Forelimb muscle (tissue), 1 donor: ENCODE measurements at places on chromosomes 5 and 9.

DNA sequence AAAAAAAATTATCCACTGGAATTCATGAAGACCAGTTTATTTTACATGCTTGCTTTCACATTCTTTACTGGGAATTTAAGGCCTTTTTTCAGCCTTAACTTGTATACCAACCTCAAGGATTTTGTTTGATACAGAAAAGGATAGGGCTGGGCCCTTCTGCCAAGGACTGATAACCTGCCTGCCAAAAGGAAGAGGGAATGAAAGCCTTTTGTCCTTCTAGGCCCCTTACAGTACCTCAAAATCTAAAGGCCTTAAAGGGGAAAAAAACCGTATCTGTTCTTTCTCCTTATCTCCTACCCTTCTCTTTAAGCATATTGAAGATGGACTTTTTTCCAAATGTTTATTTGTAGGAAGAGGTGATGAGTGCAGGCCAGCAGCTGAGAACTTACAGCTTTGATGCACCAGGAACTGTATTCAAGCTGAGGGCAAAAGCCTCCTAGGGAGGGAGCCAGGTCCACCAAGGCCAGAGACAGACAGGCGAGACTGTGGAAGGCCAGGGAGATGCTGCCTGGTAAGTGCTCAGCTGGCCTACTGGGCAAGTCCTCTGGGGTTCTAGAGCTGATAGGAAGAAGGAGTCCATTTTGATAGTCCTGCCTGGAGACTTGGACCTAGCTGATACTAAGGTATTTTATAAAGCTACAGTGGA is 31.8 kb downstream of the FAXDC2 start:
- no peak for DNase-seq

- no peak for DNase-seq
Observed at GRCh38 chr9:99138424-99139284, 33.7 kb downstream of the TGFBR1 start.

DNA sequence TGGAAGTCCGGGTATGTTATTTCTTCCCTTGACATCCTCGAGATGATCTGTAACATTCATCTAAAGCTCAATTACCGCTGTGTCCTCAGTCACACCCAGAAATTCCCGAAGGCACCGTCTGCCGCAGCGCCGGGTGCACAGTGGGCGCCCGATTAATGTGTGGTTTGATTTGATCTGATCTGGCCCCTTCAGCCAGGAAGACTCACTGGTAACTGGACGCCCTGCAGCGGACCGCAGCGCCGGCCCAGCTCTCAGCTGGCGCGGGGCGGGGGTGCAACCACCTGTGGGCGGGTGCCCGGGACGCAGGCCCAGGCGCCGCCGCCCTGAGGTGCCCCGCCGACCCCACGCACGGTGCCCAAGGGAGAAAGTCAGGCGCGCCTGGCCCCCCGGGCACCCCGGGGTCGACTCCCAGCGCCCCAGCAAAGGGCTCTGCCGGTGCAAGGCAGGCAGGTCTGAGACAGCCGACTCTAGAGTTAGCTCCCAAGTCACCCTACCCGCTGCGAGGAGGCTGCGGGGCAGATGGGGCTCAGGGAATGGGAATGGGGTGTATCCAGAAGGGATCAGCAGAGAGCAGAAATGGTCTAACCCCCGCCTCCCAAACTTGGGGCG is 1.7 kb downstream of the EPB41L4B start:
- no peak for DNase-seq

DNA sequence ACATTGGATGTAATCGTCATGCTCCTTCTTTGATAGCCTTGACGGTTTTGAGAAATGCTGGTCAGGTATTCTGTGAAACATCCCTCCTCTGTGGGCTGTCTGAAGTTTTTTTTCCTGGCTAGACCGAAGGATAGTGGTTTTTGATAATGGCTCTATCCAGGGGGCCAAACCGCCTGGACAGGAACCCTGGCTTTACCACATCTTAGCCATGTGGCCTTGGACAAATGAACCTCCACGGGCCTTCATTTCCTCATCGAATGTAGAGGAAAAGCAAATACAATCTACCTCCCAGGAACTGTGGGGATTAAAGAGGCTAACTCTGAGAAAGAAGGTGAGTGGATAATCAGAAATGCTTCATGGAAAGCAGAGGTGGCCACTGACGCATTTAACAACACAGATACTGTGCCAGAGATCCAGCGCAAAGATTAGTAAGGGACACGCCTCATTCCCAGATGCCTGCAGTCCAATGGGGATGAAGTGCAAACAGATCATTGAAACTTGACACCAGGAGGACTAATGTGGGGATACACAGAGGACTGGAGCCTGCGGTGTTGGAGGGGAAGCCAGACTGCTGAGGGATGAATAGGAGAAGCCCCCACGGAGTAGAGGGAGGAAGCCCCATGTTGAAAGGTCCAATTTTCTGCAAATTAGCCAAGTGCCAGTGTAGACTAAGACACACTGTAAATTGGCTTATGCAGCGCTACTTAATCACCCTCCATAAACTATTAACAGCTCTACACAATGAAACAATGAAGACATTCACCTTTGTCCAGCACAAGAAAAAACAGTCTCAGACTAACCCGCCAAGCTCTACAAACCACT is 41.6 kb downstream of the MYO10 start:
- DNase-seq, result no peak

DNA sequence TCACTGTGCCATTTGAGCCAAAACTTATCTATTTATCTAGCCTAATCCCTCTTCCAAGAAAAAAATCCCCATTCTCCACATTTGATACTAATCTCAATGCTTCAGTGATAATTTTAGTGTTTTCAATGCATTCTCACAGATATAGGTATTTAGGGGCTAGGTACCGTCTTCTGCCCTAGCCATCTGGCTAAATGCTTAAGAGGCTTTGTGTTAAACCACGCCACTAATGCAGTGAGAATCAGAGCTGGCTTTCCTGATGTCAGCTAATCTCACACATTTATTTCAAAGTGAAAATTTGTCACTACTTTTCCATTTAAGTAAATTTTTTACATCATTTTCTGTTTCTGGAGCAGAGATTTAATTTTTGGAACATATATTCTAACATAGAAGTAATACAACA is 479.7 kb downstream of the MAN2A1 start:
- no peak for DNase-seq

DNA sequence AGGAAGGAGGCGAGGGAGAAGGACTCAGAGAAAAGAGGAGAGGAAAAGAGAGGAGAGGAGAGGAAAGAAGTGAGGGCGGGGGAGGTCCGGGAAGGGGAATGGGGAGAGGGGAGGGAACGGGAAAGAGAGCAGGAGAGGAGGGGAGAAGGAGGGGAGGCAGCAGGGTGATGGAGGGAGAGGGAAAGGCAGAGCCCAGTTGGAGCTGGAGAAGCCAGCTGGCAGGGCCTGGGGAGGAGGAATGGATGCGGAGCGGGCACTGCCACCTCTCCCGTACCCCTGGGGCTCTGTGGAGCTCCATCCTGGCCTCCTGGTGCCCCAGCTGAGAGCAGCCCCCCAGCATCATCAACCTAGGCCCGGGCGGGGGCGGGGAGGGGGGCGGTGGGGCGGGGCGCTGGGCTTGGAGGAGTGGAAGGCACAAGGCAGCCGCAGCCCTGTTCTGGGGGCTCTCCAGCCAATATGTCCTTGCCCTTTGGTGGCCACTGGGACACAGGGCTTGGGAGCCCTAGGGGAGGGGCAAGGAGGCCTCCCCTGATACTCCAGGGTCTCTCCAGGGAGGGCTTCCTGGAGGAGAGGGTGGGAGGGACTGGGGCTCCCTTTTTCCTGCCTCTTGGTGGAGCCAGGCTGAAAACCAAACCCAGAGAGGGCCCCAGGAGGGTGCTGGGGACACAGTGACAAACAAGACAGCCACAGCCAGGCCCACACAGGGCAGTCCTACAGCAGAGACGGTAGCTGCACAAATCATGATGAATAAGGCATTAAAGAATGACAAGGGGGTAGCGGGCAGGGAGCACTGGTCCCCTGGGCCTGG is 123.7 kb downstream of the C9orf50 start:
- no peak for DNase-seq

DNA sequence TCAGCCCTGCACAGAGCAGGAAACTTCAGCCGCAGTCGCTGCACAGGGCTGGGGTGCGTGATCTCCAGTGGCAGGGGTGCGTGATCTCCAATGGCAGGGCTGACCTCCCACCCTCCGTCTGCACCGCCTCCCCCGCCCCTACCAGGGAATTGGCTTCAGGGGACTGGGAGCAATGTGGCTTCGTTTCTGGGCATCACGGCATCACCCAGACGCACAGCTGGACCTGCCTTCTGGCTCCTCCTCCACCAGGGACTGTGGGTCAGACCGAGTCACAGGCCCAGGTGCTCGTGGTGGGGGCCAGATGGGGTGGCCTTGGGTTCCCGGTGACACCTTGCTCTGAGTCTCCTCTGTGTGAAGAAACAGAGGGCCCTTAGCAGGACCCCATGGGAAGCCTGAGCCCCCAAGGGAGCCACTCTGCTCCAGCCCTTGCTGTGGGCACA is 51.1 kb downstream of the AHRR start:
- no peak for DNase-seq

DNA sequence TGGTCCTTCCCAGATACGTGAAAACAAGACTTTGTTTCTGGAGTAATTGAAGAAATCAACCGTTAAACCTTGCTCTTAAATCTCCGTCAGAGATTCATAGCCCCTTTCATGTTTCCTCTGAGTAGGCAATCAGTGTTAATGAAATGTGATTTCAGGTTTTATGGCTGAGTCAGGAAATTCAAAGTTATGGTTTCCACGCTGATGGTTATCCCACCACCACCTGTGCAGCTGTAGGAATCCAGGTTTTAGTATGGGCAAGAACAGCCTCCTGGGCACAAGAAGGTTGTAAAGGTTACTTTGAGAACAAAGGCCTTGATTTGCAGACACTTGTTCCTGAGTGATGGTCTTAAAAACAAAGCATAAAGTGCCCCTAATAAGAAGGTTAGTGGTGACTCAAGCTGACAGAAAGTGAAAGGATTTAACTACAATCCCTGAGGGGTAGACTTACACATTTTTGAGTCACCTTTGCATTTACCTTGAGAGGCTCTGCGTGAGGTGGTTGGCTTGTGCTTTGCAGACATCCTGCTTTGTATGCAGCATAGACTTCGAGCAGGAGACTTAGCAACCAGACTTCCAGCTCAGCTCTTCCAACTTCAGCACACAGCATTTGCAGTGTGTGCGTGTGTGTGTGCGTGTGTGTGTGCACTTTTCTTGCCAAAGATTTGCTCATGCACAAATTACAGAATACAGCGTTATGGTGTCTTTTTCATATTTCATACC is 159.6 kb downstream of the TLE4 start:
- DNase-seq, result no peak

DNA sequence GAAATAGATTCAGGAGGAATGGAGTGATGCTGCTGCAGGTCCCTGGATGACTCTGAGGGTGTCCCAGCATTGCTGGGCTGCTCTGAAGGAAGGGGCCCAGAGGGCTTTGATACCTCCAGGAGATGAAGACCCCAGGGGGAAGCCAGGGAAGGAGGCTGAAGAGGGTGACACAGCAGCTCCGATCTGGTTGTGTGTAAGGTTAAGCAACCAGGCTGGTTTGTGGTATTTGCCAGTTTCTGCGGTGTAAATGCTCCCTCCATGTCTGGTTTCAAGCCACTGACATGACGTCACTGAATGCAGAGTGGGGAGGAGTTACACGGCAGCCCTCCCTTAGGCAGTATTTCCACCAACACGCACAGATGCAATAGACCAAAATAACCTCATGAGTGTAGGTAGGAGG is 40.0 kb upstream of the ORM1 start:
- no peak for DNase-seq

DNA sequence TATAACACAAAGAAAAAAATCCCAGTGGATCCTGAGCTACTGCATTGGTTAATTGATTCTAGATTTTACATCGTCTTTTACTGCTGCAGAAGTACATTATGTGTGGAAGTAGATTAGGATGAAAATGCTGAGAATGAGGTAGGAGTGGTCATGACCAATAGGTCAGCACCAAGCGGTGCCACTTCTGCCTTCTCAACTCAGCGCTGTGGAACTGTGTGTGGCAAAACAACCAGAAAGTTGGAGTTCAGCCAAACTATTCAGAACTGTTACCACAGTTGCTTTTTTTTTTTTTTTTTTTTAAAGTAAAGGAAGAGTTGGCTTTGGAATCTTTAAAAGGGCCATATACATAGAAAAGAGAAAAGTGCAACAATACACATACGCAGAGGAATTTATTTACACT is 24.2 kb downstream of the POU5F2 start:
- no peak for DNase-seq

DNA sequence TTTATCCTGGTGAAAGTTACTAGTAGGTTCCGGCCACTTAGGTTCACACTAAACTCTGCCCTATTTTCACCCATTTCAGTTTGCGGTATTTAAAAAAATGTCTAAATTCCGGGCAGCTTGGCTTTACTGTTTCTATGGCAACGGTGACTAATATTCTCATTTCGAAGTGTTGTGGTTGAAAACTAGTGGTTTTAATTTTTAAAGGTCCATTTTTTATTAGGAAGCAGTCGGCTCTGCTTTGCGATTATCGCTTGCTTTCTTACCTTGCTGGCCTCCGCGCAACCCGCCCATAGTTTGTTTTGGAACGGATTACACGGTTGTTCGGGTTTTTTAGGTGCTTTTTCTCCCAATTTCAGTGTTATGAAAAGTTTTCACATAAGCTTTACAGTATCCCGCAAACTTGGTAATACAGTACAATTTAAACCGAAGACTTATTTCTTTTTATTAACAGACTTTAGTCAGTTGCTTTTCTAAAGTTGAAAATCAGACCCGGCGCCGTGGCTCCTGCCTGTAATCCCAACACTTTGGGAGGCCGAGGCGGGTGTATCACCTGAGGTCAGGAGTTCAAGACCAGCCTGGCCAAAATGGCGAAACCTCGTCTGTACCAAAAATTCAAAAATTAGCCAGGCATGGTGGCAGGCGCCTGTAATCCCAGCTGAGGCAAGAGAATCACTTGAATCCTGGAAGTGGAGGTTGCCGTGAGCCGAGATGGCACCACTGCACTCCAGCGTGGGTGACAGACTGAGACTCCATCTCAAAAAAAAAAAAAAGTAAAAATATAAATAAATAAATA is 1.6 kb downstream of the KDM4C start:
- no peak for DNase-seq

- DNase-seq, result no peak
Observed at GRCh38 chr9:94135222-94135621, 51.0 kb downstream of the PTPDC1 start.

DNA sequence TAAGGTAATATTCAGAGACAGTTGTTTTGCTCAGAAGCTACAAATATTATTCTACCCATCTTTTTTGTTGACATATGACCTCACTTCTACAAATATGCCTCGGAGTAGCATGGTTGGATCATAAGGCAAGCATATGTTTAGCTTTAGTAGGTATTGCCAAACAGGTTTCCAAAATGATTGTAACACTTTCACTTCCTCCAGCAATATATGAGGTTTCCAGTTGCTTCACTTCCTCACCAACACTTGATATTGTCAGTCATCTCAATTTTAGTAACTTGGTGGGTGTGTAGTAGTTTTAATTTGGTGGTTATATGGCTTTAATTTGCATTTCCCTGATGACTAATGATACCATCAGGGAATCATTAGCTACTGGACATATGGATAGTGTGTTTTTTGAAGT is 46.7 kb downstream of the TNFSF8 start:
- no peak for DNase-seq

DNA sequence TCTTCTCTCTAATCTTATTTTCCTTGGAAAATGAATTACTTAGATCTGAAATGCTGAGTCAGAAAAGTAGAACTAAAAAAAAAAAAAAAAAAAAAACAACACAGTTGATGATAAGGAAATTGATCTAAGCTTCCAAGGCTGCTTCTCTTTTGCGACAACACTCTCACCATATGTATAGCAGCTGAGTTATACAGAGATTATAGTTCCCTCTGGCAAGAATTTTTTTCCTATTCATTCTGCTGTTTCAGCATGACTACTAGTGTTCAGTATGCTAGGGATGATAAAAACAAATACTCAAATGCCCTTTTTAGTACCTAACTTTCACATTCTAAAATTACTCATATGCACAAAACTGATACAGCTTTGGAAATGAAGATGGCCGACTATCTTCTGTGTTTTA is 267.3 kb downstream of the MLLT3 start:
- no peak for DNase-seq
